ENCODE measurements at places on chromosomes 7 and 10.

GRCh38 chr7:114687238-114687637, 234.7 kb upstream of the MDFIC start:
- no peak for DNase-seq

DNA sequence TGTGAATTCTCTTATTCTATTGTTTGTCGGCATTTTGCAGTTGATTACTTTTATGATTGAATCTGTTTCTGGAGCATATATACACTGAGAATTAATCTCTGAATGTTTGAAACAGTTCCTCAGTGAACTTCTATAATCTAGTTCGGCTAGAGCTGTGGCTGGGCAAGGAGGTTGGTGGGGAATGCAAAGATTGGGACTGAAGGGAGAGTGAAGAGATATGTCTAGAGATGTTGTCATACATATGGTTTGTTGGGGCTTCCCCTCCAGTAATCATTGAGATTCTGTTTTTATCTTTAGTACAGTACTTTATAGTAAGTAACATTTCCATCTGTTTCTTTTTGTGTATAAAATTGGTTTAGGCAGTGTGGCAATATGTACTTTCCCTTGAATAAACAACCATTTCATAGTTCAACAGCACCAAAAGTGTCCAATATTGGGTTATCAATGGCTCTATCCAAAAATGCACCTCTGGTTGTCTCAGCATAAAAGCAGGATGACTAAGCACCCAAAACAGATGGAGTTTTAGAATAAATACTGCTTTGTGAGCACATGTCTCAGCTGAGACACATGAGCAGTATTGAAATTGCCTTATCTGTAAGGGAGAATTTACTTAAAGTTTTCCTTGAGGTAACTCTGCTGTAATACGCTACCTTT, 36.7 kb downstream of the WAC start:
- DNase-seq: no peak

GRCh38 chr7:40760293-40760964, 625.6 kb downstream of the SUGCT start:
- DNase-seq: no peak

GRCh38 chr7:149471289-149471953, 10.6 kb upstream of the ZNF777 start:
- no peak for DNase-seq

- no peak for DNase-seq
Measured at GRCh38 chr7:16532272-16532671, 5.6 kb downstream of the LRRC72 start.

DNA sequence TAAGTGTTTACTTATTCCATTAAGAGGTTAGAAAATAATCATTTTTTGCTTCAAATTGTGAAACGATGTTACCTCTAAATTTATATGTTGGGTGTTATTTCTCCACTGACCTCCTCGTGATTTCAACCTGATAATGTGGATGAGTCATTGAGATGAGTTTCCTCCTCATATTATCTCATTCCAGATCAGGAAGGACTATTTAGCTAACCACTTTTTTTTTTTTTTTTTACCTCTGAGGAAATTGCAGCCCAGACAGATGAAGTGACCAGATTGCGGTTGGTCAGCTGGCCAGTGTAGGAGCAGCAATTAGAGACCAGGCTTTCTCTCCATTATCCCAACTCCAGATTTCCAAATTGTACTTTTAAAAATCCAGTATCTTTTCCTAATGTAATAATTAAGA, 248.7 kb downstream of the FZD1 start:
- DNase-seq: no peak

GRCh38 chr10:36441557-36441956, 683.8 kb upstream of the ANKRD30A start:
- DNase-seq: no peak

DNA sequence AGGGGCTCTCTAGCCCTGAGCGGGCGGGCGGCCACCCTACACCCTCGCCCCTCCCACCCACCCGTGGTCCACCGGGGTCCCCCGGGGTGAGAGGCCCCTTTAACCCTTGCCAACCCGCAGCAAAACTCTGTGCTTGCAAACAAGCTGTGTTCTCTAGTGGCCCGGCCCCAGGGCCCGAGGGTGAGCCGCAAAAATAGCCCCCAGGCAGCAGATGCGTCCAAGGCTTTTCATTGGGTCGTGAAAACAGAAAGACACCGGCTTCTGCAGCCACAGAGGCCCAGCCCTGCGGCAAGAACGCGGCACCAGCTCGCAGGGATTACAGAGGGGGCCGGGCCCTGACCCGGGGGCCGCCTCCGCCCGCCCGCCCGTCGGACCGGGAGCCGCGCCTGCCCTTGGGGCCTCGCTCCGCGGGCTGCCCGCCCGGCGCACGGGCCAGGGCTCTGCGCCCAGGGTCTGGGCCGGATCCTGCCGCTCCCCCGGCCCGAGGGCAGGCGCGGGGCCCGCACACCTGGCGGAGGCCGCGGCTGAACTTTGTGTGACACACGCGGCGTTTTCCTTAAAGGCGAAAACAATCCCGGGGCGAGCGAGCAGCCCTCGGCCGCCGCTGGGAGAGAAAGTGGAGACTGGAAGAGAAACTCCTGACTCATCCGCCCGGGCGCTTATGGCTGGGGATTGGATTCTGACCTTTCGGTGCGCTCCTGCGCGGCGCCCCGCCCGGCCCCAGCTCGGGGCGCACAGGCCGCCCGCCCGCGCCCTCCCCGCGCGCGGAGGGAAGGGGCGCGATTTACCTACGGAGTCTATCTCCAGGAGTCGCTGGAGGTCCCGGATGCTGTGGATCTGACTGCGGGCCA, 2.8 kb downstream of the PDGFA start:
- DNase-seq: no peak

GRCh38 chr7:657565-658119, 68.9 kb upstream of the DNAAF5 start:
- DNase-seq: no peak

DNA sequence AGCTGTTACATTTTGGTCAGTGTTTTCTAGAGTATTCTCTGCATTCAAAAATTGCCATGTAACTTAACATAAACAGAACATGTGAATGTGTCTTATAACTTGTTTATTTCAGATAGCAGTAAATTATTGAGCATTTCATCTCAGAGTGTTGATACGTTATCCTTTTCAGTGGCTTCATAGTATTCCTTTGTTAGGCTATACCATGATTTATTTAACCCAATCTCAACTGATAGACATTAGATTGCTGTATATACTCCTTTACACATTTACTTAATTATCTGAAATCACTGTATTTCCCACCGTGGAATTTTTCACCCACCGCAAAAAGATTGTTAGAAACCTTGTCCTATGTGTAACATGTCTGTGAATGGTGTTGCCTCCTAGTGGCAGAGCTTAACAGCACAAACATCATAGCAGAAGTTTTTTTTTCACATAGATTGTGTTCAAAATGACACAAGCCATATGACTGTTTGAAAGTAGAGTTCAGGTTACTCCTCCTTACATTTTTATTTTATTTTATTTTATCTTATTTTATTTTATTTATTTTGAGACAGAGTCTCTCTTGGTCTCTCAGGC, 21.4 kb downstream of the SLF2 start:
- DNase-seq: no peak

- DNase-seq: peak; percentile 48
Measured at GRCh38 chr7:51160990-51161615, 155.5 kb downstream of the COBL start.

DNA sequence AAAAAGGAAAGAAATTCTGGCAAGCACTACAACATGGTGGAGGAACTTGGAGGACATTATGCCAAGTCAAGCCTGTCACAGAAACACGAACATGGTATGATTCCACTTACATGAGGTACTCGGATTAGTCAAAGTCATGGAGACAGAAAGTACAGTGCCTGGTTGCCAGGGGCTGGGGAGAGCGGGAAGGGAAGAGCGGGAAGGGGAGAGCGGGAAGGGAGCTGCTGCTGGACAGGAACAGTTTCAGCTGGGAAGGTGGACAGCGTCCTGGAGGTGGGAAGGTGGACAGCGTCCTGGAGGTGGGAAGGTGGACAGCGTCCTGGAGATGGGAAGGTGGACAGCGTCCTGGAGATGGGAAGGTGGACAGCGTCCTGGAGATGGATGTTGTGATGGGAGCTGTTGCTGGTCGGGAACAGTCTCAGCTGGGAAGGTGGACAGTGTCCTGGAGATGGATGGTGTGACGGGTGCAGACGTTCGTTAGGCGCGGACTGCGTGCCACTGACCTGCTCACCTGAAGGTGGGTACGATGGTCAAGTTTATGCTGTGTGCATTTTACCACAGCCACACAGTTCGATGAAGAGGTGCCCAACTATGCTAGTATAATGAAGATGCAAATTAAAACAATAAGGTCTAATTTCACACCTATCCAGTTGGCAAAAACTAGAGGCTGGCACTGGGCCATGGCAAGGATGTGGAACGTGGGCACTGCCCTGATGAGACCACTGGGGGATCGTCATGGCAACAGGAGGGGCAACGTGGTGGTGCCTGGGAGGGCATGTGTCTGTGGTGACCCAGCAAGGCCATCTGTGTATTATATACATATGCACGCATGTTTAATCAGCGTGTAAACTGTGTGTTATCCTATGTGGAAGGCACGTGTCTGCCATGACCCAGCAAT, 103.8 kb downstream of the NKX6-2 start:
- DNase-seq: no peak

DNA sequence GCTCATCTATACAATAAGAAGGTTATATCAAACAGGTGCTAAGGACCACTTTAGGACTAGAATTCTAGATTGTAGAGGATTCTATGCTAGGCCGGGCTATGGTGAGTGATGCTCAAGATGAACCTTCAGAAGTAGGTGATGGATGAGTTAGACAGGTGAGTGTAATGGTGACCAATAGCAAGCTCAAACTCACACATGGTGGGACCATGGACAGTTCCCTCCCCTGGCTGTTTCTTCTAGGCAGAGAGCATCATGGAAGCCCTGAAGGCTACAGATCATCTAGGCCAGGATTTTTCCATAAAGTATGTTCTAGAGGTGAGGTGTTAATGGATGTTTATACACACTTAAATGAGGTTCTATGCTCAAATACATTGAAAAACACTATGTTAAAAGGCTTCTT, 162.2 kb upstream of the WDR11 start:
- no peak for DNase-seq

DNA sequence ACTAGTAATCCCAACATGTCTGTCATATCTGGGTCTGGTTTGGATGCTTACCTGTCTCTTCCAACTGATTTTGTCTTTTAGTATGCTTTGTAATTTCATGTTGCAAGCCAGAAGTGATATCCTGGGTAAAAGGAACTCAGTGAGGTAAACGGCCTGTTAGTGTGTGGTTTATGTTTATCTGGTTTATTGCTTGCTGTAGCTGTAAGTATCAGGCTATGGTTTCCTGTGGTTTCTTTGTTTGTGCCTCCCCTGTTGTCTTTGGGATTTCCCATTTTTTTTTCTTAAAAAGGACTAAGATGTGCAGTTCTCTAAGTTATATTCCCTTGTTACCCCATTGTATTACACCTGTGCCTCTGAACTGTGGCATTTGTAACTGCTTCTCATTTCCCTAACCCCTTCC, 323.5 kb upstream of the POM121L12 start:
- no peak for DNase-seq

GRCh38 chr10:35613597-35614226, 8.6 kb downstream of the GJD4 start:
- no peak for DNase-seq

GRCh38 chr10:87976101-87976743, 112.8 kb downstream of the PTEN start:
- no peak for DNase-seq

- DNase-seq: no peak
Measured at GRCh38 chr7:7965301-7965700, 3.3 kb upstream of the GLCCI1 start.

DNA sequence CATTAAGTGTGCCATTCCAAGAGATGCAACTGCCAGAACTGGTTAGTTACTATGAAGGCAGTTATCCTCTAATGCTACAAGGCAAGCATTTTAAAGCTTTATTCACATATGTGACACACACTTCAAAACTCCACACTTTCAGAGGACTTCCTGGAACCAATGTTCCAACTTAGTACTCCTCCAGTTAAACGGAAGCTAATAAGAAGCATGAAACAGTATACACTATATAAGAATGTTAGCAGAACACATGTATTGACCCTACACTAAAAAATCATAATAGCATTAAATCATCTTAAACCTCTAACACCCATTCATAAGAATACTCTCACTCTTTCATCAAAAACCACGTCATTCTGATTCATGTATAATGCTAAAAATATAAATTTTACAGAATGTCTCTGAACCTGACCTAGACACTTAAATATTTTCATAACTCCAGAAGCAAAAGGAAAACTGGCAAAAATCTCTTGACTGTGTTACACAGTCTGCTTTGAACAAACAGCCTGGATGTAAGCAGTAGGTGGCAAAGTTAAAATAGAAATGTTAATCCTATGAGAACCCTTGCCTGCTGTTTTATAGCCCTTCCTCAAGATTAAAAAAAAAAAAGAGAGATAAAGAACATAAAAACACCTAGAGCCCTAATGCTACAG, 135.0 kb downstream of the SEMA3C start:
- no peak for DNase-seq

- no peak for DNase-seq
Measured at GRCh38 chr7:3533040-3533439, 232.0 kb downstream of the SDK1 start.

DNA sequence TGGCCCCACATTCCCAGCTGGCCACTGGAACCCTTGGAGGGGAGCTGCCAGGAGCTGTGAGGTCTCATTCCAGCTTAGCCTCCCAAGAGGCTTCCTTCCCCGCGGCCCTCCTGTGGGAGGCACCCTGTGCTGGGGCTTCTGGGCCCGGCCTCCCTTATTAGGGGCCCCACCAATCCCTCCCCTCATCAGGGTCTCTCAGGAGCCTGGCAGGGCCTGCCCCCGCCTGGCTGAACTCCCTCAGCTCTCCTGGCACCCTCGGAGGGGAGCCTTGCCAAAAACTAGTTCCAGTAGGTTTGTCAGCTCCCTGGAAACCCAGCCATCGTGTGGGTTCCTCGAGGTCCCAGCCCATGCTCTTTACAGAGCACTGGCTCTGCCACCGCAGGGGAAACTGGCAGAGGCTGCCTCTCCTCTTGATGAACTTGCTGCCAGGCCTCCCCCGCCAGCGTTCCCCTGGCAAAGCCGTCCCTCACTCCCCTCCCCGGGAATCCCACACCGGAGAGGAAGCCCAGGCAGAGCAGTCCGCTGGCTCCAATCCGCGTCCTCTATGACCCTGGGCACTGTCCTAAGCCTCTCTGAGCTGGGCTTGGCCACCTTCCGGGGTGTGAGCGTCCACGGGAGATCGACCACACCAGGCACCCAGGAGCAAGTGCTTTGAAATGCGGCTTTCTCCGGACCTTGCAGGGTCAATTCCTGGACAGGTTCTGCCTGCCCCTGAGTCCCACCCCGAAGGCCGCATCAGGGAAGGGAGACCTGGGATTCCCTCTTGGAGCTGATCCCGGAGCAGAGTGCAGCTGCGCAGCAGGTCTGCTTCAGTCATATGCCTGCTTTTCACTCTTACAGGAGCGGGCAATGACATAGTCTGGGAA, 139.8 kb downstream of the ARHGAP22 start:
- no peak for DNase-seq

DNA sequence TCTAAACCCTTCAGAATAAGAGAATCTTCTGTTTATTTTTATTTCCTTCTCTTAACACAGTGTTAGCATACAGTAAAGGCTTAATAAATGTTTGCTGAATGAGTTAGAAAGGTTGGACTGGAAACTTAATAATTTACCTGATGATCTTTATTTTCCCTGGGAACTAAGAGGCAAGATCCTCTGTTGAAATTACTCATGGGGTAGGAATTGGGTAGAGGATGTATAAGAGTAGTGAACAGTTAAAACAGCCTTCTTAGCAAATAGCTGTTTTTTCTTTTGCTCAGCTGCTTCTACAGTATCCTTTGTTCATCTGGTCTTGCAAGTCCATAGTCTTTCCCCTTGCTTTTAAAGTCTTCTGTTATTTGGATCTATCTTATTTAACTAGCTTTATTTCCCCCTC, 80.0 kb downstream of the AKAP9 start:
- no peak for DNase-seq

GRCh38 chr10:77036993-77037734, 600.4 kb downstream of the KCNMA1 start:
- no peak for DNase-seq
